Hepatocyte (in vitro differentiated cells): ENCODE measurements at places on chromosomes 7 and 10. TPM values are rescaled to one million over a fixed set of nuclear protein-coding genes. Genes with fewer than 3 reads are reported as not detected.

The AGBL3 gene
- total RNA-seq: 4.4 and 6.4 TPM in 2 replicates

The PRLHR gene
- total RNA-seq: not detected in 2 replicates

The STAM gene
- total RNA-seq: 29.9 and 32.2 TPM in 2 replicates

The TTYH3 gene
- total RNA-seq: 35.8 and 46.3 TPM in 2 replicates

The FAM237B gene
- not detected in 2 replicates for total RNA-seq

The MMD2 gene
- total RNA-seq: not detected in 2 replicates

The TMEM176B gene
- 200 and 263 TPM in 2 replicates for total RNA-seq
